Natural killer cell treated with Interleukin-12 subunit alpha and Interleukin-12 subunit beta and Interleukin-15 and Interleukin-18, amount 100 ng/mL, for 72 hours (primary cell): ENCODE measurements at places on chromosomes 3 and 15. TPM values are rescaled to one million over a fixed set of nuclear protein-coding genes. Genes with fewer than 3 reads are reported as not detected.

Gene MITF
- 0.28 TPM for total RNA-seq

- no peaks in the 10 kb centered on the region for H3K27me3 ChIP-seq
- peaks cover 16% of the 10 kb centered on the region for H3K4me1 ChIP-seq
- no peak for DNase-seq
- peak overlapping the region; percentile 67 for H3K27ac ChIP-seq
- H3K36me3 ChIP-seq: no peaks in the 10 kb centered on the region
These were observed 62.5 kb downstream of the SFMBT1 start for GRCh38 chr3:52983336-52983807.

GRCh38 chr15:86444527-86444926 lies 364.9 kb downstream of the AGBL1 start:
- H3K4me1 ChIP-seq: no peaks in the 10 kb centered on the region
- H3K27ac ChIP-seq: no peak overlapping the region
- H3K27me3 ChIP-seq: peaks cover 8% of the 10 kb centered on the region
- H3K36me3 ChIP-seq: no peaks in the 10 kb centered on the region

DNA sequence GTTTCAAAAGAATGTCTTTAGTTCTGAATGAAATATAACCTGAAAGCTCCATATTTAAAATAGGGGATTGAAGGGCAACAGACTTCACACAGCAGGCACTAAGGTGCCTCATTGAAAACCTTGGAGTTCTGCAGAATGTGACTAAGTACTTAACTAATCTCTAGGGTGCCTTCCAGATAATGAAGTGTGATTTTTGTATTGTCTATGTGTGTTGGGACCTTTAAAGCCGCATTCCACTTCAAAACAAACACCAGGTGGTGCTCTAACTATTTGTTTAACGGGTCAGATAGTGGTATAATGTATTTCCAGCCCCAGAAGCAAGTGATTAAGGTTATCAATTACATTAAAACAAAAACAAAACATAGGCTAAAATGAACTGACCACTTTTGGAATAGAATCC lies 28.0 kb downstream of the TFG start:
- H3K4me3 ChIP-seq: no peak overlapping the region
- no peak overlapping the region for H3K27ac ChIP-seq
- DNase-seq: no peak
- no peaks in the 10 kb centered on the region for H3K27me3 ChIP-seq
- H3K4me1 ChIP-seq: no peaks in the 10 kb centered on the region
- H3K36me3 ChIP-seq: peaks cover 22% of the 10 kb centered on the region

DNA sequence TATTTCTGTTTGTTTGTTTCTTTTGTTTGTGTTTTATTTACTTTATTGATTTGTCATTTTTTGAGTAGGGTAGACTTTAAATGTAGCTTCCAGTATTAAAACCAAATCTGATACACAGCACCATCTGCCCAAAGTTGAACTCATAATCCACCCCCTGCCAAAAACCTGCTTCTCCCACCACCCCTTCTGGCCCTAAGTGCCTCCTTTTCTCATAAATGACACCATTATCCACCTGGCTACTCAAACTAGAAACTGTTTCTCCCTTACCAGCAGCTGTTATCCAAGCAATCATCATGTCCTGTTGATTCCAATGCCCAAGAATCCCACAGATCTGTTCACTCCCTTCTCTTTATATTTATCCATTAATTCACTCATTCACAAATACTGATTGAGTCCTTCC lies 21.8 kb upstream of the PTX3 start:
- no peak for DNase-seq
- H3K36me3 ChIP-seq: no peaks in the 10 kb centered on the region
- H3K27ac ChIP-seq: no peak overlapping the region
- H3K4me3 ChIP-seq: no peak overlapping the region

DNA sequence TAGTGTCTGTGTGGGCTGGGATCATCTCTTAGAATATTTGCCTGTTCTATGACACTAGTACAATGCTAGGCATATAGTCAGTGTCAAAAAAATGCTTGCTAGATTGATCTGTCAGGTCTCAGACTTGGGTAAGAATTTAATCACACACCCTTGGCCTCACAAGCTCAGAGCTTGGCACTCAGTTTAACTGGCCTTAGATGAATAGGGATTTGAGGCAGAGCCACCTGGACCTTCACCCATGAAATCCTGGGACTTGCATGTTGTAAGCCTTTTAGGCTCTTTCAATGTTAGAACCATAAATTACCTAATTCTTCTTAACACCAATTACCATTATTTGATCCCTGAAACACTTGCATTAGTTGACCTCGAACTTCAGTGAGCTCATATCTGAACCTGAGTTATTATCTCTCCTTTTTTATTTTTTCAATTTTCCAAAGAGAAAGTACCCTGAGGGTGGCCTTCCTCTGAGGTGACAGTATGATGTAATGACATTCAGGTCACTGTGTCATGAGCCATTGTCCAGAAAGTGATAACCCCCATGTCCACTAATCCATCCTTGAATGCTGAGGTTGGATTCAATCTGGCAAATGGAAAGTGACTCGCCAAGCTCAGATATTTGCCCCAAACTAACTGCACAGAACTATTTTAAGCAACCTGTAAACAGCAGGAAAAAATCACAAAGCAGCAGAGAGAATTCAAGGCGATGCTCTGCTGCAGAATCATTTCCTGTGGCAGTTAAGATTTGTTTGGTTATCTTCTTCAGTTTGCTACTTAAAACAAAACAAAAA lies 615.2 kb upstream of the NR2F2 start:
- H3K36me3 ChIP-seq: no peaks in the 10 kb centered on the region
- DNase-seq: no peak
- H3K4me3 ChIP-seq: no peak overlapping the region
- peaks cover 5% of the 10 kb centered on the region for H3K27me3 ChIP-seq
- no peak overlapping the region for H3K27ac ChIP-seq

DNA sequence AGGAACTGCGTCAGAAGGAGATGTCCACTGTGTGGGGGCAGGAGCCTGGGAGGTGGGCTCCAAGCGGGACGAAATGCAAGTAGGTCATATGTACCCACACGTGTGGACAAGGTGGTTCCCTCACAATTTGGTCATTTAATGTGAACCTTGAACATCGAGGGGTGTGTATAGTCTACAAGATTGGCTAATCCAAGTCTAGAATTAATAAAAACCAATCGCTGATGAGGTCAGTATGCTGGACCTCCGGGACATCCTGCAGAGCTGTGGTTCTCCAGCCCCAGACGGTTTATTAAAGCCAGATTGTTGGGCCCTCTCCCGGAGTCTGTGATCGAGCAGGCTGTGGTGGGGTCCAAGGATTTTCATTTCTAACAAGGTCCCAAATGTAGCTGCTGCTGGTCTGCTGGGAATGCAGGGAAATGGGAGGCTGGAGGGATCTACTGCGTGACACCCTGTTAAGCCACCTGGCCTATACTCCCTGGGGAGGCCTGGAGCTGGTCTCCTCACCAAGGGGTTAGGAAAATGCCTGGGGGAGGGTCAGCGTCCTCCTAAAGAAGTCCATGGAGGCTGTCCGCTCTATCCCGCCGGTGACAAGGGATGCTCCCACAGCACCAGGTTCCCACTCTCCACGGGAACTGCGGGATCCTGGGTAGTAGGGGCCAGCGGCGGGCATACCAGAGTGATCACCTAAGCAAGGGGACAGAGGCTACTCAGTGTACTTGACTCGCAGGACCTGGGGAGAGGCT lies 25.1 kb downstream of the PCSK6 start:
- no peaks in the 10 kb centered on the region for H3K36me3 ChIP-seq
- H3K27ac ChIP-seq: no peak overlapping the region
- H3K27me3 ChIP-seq: peaks cover 30% of the 10 kb centered on the region
- no peak for DNase-seq

- no peak overlapping the region for H3K27ac ChIP-seq
- DNase-seq: no peak
- no peaks in the 10 kb centered on the region for H3K4me1 ChIP-seq
- H3K4me3 ChIP-seq: no peak overlapping the region
These were observed 200.5 kb upstream of the LRTM1 start for GRCh38 chr3:55128225-55128823.

GRCh38 chr3:153889905-153890334 lies 231.3 kb upstream of the ARHGEF26 start:
- no peak overlapping the region for H3K4me3 ChIP-seq
- no peaks in the 10 kb centered on the region for H3K4me1 ChIP-seq
- H3K27me3 ChIP-seq: no peaks in the 10 kb centered on the region
- no peak for DNase-seq
